ENCODE measurements at places on chromosomes 2 and 18. TPM values are rescaled to one million over a fixed set of nuclear protein-coding genes. Genes with fewer than 3 reads are reported as not detected.

Gene RAD51AP2
- not detected for total RNA-seq

Gene NOSTRIN
- total RNA-seq = not detected

- no peak overlapping the region for H3K27ac ChIP-seq
- H3K4me3 ChIP-seq = no peak overlapping the region
- H3K4me1 ChIP-seq = peaks cover 16% of the 10 kb centered on the region
- DNase-seq = no peak
- H3K36me3 ChIP-seq = no peaks in the 10 kb centered on the region
Observed at GRCh38 chr2:191859681-191860080, 12.8 kb upstream of the CAVIN2 start.

- no peak for DNase-seq
- H3K27me3 ChIP-seq = no peaks in the 10 kb centered on the region
- H3K36me3 ChIP-seq = no peaks in the 10 kb centered on the region
- no peak overlapping the region for H3K4me3 ChIP-seq
- H3K4me1 ChIP-seq = peaks cover 32% of the 10 kb centered on the region
- no peak overlapping the region for H3K27ac ChIP-seq
Observed at GRCh38 chr2:165436559-165436958, 32.9 kb upstream of the CSRNP3 start.

GRCh38 chr2:242030858-242031257 lies 161.3 kb downstream of the RTP5 start:
- peaks cover 5% of the 10 kb centered on the region for H3K27me3 ChIP-seq
- DNase-seq = no peak
- no peak overlapping the region for H3K27ac ChIP-seq
- H3K4me3 ChIP-seq = no peak overlapping the region
- no peaks in the 10 kb centered on the region for H3K36me3 ChIP-seq

GRCh38 chr2:120323214-120323613 lies 22.7 kb upstream of the INHBB start:
- H3K27ac ChIP-seq = no peak overlapping the region
- no peaks in the 10 kb centered on the region for H3K27me3 ChIP-seq
- no peaks in the 10 kb centered on the region for H3K4me1 ChIP-seq
- no peaks in the 10 kb centered on the region for H3K36me3 ChIP-seq
- no peak overlapping the region for H3K4me3 ChIP-seq

Measured in GM23338 (cell line).